Testis (tissue), 5 donors: ENCODE measurements at places on chromosomes 6 and 20. TPM values are rescaled to one million over a fixed set of nuclear protein-coding genes. Genes with fewer than 3 reads are reported as not detected.
A peak's percentile ranks its signal among the peaks of the same experiment; 100 is the strongest.

Gene ELOVL4
- total RNA-seq: 9.1 TPM

Gene PNLDC1
- 19.9 TPM for total RNA-seq

Gene TMEM151B
- 2.8 TPM for total RNA-seq

Gene ARFRP1
- total RNA-seq: 55.6 TPM

Gene HSPA1A
- total RNA-seq: 113 TPM

Gene SNAP25
- 11.3 TPM for total RNA-seq

Gene CLPSL1
- not detected for total RNA-seq

Gene SPAG4
- 21.6 TPM for total RNA-seq

Gene AHCY
- 127 TPM for total RNA-seq

DNA sequence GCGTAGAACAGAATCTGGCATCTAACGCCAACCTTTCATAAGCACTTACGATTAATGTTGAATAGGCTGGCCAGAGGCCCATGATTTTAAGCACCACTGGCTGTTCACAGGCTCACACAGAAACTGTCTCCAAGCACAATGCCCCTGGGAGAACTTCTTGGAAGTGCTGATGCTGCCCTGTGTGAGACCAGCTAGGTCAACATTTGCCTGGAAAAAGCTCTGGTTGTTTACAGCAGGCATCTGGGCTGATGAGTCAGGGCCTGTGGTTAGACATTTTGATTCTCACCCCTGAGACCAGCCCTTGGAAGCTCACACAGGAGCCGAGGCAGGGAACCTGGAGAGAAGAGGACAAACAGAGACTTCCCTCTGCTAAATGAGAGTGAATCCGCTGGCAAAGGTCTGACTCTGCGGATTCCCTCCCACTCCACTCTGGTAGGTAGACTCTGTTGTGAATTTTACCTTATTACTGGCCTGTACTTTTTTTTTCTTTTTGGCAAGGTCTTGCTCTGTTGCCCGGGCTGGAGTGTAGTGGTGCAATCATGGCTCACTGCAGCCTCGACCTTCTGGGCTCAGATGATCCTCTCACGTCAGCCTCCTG lies 6.8 kb upstream of the SULF2 start:
- no peaks in the 10 kb centered on the region for H3K4me1 ChIP-seq
- H3K36me3 ChIP-seq: no peaks in the 10 kb centered on the region
- peak; percentile 86 for DNase-seq
- no peak overlapping the region for H3K27ac ChIP-seq
- H3K4me3 ChIP-seq: no peak overlapping the region

DNA sequence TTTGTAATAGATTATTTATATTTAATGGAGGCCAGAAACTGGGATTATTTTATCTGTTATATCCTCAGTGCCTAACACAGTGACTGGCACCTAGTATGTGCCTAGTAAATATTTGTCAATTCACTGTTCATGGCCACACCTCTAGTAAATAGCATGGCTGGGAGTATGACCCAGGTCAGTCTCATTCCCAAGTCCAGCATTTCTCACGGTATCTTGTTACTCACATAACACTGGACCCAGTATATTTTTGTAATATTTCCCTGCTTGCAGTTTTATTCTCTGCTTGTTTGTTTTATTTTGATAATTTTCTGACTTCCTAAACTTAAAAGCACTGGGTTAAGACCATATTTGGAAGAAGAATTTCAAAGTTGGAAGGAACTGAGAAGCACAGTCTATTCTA lies 47.7 kb downstream of the CTNNBL1 start:
- H3K4me1 ChIP-seq: no peaks in the 10 kb centered on the region
- H3K36me3 ChIP-seq: no peaks in the 10 kb centered on the region
- H3K4me3 ChIP-seq: no peak overlapping the region
- no peaks in the 10 kb centered on the region for H3K27me3 ChIP-seq

- no peak overlapping the region for H3K27ac ChIP-seq
- H3K4me1 ChIP-seq: peaks cover 4% of the 10 kb centered on the region
- no peaks in the 10 kb centered on the region for H3K36me3 ChIP-seq
- peak; percentile 11 for DNase-seq
Observed at GRCh38 chr20:25317351-25318075, 69.6 kb downstream of the PYGB start.

DNA sequence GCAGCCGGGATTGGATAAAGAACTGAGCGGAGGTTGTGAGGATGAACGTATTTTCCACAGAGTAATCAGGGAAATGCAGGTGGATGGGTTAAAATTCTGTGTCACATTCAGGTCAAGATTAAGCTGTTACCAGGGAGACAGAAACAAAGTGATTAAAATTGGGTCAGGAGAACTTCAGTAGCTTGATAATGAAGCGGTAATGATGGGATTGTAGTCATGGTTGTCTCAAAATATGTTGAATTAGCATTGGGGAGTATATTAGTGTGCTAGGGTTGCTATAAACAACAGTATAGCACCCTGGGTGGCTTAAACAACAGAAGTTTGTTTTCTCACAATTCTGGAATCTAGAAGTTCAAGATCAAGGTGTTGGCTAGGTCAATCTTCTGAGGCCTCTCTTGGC lies 155.5 kb downstream of the GJA1 start:
- H3K27ac ChIP-seq: no peak overlapping the region
- H3K27me3 ChIP-seq: no peaks in the 10 kb centered on the region
- H3K4me3 ChIP-seq: no peak overlapping the region
- no peaks in the 10 kb centered on the region for H3K4me1 ChIP-seq

GRCh38 chr20:25254986-25255680 lies 7.2 kb downstream of the PYGB start:
- H3K27ac ChIP-seq: no peak overlapping the region
- DNase-seq: peak; percentile 84

DNA sequence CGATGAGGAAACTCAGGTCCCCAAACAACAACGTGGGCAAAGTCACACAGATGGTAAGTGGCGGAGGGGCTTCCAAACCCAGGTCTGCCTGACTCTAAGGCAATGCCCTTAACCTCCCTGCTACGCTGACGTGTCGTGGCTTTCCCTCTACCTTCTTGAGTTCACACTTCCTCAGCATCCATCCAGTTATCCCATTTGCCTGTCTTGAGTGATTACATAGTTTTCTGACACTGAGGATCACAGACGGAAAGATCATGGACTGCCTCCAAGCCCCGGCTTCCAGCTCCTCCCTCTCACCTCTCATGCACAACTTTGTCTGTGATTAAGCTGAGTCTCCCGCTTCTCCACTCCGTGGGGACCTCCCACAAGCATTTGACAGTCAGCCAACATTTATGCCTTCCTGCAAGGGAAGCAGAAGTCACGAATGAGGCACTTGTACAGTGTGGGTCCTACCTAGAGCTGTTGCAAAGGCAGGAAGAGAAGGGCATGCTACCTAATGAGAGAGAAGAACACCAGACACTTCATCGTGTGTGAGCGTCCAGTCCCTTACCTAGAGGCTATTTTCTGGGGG lies 33.8 kb downstream of the TBC1D7 start:
- no peak overlapping the region for H3K27ac ChIP-seq
- H3K4me1 ChIP-seq: no peaks in the 10 kb centered on the region
- H3K27me3 ChIP-seq: no peaks in the 10 kb centered on the region
- no peaks in the 10 kb centered on the region for H3K36me3 ChIP-seq
- H3K4me3 ChIP-seq: no peak overlapping the region
- DNase-seq: no peak

DNA sequence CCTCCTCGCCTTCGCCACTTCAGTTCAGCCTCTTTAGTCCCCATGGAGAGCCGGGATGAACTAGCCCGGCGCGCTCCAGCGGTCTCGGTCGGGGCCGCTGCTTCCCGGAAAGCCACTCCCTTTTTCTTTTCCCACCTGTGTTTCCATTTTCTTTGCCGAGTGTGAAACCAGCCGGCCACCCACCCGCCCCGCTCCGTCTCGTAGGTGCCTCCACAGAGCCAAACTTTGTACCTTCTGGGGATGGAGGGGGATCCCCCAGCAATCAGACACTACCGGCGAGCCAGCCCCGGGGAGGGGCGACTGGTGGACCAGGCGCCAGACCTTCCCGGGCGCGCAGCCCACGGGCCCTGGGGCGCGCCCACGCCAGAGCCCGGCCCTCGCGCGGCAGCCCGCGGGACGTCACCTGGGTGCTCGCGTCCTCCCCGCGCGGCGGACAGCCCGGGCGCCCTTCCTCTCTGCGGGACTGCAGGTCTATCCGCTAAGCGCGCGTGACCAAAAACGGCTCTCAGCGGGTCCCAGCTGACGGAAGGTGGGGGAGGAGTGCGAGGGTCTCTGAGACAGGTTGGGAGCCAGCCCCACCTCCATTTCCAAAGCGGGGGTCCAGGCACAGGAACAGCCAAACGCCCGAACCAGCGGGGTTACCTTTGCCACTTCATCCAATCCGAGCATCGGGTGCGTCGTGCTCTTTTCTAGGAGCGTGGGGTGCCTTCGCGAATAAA lies at the start of gene MCHR2:
TSS of gene MCHR2 (minus strand) at position 691 of the 719 bp plus-strand sequence. CDS start 38,076 bp downstream, outside the sequence.
- no peaks in the 10 kb centered on the region for H3K27me3 ChIP-seq
- H3K4me3 ChIP-seq: peak within 1 kb of the TSS; percentile 44
- no peaks in the 10 kb centered on the region for H3K36me3 ChIP-seq
- H3K27ac ChIP-seq: no peak within 1 kb of the TSS
- DNase-seq: peak; percentile 23

- H3K4me3 ChIP-seq: no peak overlapping the region
- H3K27me3 ChIP-seq: no peaks in the 10 kb centered on the region
- H3K4me1 ChIP-seq: no peaks in the 10 kb centered on the region
- no peak for DNase-seq
Observed at GRCh38 chr20:38952153-38952552, 10.0 kb upstream of the DHX35 start.

DNA sequence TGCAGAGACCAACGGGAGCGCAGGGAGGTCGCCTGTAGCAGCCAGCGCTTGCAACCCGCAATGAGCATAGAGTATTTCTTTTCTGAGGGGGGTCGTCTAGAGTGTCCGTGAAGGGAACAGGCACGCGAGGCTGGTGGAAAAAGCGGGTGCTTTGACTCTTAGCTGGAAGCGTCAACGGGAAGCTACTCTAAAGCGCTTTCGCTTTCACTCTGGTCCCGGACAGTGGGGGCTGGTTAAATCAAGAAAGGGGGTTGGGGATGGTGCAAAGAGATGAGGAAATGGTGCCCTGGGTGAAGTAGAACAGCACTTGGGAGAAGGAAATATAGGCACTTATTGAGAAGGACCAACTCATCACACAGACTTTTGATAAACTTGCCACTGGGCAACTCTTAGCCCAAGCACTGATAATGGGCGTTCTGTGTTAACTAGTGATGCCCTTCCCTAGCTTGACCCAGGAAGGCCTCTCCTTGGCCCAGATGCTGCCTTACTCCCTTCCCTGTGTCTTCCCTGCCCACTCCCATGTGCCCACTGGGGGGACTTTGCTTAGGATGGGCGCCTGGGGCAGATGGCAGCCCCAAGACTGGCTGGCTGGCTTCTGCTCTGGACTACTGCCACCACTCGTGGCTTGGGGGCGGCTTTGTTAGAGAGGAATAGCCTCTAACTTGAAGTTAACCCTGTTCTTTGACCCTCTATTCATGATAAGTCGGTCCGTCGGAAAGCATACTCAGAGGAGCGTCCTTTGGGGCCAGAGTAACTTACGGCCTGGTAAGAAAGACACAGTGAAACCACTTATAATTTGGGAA lies 585 bp downstream of the PSMB9 start:
- no peaks in the 10 kb centered on the region for H3K27me3 ChIP-seq
- peaks cover 13% of the 10 kb centered on the region for H3K4me1 ChIP-seq
- no peaks in the 10 kb centered on the region for H3K36me3 ChIP-seq
- H3K27ac ChIP-seq: peak overlapping the region; percentile 96

- DNase-seq: no peak
- H3K27me3 ChIP-seq: no peaks in the 10 kb centered on the region
- no peaks in the 10 kb centered on the region for H3K4me1 ChIP-seq
- H3K27ac ChIP-seq: no peak overlapping the region
Observed at GRCh38 chr20:24660651-24661050, 191.2 kb downstream of the SYNDIG1 start.

DNA sequence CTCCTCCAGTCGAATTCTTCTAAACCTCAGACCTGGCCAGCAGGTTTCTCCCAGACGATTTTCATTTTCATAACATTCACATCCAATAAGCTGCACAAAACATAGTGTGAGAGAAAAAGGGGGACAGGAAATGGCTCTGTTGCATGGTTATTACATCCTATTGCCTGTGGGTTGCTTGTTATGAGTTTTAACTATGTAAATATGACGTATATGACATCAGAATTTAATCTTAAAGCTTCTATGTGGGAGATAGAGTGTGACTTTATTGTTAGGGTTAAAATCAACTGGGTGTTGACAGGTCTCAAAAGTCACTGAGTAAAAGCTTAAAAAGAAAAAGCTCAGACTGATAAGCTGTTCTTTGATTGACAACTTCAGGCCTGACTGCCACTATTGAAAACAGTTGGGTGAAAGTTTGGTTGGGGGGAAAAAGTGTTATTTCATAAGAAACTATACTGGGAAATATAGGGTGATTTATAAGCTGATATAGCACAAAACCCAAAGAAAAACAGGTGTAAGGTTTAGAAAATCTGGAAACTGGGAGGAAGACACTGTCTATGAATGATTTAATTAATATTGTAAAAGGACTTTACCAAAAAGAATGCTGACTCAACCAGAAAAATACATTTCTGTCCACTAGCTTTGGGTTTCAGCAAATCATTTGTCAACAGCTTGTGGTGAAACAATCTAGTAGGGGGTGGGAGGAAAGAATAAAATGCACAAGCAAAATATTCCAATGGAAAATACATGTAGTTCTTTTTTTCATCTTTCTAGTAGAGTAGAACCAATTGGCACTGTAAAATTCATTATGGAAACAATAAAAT lies 134.1 kb upstream of the CEP162 start:
- no peaks in the 10 kb centered on the region for H3K4me1 ChIP-seq
- H3K27me3 ChIP-seq: no peaks in the 10 kb centered on the region
- H3K36me3 ChIP-seq: no peaks in the 10 kb centered on the region
- no peak overlapping the region for H3K4me3 ChIP-seq
- DNase-seq: no peak

GRCh38 chr20:24118034-24118433 lies 129.5 kb upstream of the GGTLC1 start:
- H3K27ac ChIP-seq: no peak overlapping the region
- no peak for DNase-seq
- peaks cover 4% of the 10 kb centered on the region for H3K4me1 ChIP-seq

DNA sequence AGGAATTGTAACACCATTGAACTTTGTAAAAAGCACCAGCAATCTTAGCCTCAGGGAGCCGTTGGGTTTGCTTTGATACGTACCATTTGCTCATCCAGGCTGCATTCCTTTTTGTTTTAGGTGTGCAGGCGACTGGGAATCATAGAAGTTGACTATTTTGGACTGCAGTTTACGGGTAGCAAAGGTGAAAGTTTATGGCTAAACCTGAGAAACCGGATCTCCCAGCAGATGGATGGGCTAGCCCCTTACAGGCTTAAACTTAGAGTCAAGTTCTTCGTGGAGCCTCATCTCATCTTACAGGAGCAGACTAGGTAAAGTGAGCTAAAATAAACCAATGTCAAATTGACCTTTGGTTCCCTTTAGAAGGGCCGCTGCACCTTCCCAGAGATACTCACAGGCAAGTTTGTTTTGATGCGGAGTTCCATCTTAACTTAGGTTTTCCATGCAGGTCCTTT lies 1.6 kb downstream of the MYLIP start:
- no peaks in the 10 kb centered on the region for H3K36me3 ChIP-seq
- peaks cover 18% of the 10 kb centered on the region for H3K4me1 ChIP-seq
- no peaks in the 10 kb centered on the region for H3K27me3 ChIP-seq
- H3K27ac ChIP-seq: peak overlapping the region; percentile 97
